ENCODE measurements at places on chromosomes 2 and 18.

GRCh38 chr2:134208825-134209224 is 45.0 kb upstream of the MGAT5 start:
- DNase-seq: no peak

GRCh38 chr2:166984797-166985196 is 96.5 kb downstream of the XIRP2 start:
- no peak for DNase-seq

GRCh38 chr2:49002750-49003149 is 151.6 kb downstream of the FSHR start:
- no peak for DNase-seq

- no peak for DNase-seq
These were observed 157.3 kb downstream of the MSH2 start for GRCh38 chr2:47560107-47560819.

GRCh38 chr2:95392730-95393455 is 9.6 kb upstream of the FAHD2A start:
- DNase-seq: no peak

- DNase-seq: no peak
These were observed 13.1 kb downstream of the KLHL14 start for GRCh38 chr18:32759611-32760167.

GRCh38 chr18:39806525-39806924 is 2148.5 kb upstream of the PIK3C3 start:
- DNase-seq: no peak

Measured in stimulated activated CD8-positive, alpha-beta memory T cell treated with anti-CD3 and anti-CD28 coated beads, Interleukin-2, amount 100 ng/mL, for 1 hour (primary cell).